ENCODE measurements at places on chromosomes 7 and 10.

GRCh38 chr10:85795460-85795859, 571.1 kb downstream of the GRID1 start:
- DNase-seq, result peak; percentile 5

- DNase-seq, result no peak
Measured at GRCh38 chr7:148041156-148041555, 549.4 kb upstream of the C7orf33 start.

- DNase-seq, result no peak
Measured at GRCh38 chr10:106467506-106467905, 697.0 kb downstream of the SORCS1 start.

DNA sequence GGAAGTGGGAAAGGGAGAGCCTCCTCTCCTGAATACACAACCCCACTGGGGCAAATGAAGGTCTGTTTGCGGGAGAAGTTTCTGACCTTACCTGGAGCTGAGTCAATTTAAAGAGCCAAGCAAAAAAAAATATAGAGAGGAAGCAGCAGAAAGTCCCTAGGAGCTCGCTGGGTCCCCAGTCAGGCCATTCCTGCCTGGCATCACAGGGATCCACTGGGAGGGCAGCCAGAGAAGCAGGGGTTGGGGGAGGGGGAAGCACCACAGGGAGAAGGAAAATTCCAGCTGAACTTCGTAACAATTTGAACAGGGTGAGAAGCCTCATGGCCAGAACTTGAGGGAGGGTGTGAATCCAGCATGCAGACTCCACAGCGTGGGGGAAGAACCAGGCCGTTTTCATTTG, 298.7 kb downstream of the LRRTM3 start:
- no peak for DNase-seq

GRCh38 chr7:12237007-12237406, 25.9 kb downstream of the TMEM106B start:
- no peak for DNase-seq

DNA sequence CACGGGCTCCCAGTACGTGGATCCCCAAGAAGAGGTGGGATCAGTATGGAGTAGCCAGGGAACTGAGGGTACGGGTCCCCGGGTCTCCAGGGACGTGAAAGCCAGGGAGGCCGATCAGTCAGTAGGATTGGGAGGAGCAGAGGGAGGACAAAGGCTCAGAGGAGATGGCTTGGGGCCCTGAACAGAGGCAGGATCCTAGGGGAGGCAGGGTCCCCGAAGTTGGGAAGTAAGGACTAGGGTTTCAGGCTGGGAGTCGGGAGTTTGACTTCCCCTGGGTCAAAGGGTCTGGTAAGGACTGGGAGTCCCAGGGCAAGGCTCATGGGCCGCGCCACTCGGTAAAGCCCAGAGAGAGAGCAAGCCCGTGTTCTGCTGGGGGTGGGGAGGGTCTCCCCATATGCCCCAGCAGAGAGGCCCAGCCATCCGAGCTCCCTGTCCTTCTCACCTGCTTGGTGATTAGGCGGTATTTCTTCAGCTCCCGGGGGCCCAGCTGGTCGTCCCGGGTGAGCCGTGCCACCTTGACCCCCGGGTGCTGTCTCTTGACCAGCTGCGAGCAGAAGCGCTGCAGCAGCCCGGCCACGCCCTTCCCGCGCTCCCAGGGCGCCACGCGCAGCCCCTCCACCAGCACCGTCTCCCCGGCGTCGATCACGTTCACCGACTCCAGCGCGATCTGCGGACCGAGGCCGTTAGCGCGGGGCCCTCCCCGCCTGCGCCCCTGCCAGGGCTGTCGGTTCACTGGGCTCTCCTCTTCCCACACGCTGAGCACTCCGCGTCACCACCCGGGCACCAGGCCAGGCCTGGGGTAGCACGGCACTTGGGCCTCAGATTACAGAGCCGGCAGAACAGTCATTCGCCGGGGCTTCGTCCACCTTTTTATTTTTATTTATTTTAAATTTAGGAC, 7.0 kb downstream of the NAT16 start:
- no peak for DNase-seq

- peak; percentile 83 for DNase-seq
Measured at GRCh38 chr10:61904733-61905725, 3.5 kb downstream of the ARID5B start.

DNA sequence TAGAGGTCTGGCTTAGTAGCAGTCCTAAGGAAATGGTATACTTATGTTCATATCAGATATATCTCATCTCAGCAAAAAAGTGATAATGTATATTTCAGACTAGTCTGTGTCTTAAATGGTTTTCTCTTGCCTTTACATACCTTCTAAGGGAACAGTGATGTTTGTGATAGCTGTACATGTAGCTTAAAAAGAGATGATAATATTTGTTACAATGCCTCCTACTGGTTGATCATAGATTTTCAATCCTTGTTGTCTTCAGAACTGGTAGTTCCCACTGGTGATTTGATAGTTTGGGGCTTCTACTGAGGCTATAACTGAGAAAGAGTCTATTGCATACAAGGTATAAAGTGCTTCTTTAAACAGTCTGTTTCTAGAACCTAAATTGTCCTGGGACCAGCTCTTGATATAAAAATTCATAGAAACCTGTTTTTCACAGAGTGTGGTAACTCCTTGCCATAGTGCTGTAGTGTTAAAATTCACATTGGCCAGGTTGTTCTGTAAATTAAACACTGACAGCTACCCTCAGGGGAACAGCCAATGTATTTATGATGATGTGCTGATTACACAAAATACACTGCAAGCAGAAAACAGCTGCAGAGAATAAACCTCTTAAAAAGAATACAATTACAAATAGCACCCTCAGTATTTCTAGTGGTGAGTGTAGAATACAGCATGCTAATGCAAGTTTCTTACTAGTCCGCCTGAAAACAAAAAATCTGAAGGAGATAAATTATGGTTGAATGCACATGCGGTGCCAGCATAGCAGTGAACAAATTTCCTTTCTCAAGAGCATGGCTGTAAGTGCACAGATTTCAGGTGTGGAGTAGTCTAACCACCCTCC, 90.3 kb downstream of the BTRC start:
- peak; percentile 19 for DNase-seq

- no peak for DNase-seq
Measured at GRCh38 chr10:127153181-127153580, 43.2 kb downstream of the INSYN2A start.

DNA sequence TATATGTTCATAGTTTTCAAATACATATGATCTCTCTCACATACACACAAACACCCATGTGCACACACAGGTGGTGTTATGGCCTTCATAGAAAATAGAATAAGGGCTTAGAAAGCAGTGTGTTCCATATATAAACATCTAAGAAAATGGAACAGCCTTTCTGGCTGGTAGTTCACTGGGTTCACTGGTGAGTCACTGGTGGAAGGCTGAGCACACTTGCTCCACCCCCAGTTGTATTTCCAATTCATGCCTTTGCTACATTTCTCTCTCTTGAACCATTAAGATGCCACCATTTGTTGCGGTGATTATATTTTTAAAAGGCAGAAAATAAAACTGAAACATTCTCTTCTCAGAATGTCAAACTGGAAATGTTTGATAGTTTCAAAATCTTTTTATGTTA, 252.1 kb downstream of the GLI3 start:
- DNase-seq, result no peak

GRCh38 chr7:32143301-32143700, 73.1 kb upstream of the PDE1C start:
- DNase-seq, result no peak

DNA sequence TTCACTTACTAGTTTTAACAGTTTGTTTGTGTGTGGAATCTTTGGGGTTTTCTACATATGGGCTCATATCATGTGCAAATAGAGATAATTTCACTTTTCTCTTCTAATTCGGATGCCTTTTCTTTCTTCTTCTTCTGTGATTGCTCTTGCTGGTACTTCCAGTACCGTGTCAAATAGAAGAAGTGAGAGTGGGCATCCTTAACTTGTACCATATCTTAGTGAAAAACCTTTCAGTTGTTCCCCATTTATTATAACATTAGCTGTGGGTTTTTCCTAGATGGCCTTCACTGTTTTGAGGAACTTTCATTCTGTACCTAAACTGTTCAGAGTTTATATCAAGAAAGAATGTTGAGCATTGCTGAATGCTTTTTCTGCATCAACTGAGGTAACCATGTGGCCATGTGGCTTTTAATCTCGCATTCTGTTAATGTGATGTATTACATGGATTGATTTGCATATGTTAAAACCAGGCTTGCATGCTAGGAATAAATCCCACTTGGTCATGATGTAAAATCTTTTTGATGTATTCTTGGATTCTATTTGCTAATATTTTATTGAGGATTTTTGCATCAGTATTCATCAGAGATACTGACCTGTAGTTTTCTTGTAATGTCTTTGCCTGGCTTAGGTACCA, 78.7 kb downstream of the FAM107B start:
- DNase-seq, result no peak

DNA sequence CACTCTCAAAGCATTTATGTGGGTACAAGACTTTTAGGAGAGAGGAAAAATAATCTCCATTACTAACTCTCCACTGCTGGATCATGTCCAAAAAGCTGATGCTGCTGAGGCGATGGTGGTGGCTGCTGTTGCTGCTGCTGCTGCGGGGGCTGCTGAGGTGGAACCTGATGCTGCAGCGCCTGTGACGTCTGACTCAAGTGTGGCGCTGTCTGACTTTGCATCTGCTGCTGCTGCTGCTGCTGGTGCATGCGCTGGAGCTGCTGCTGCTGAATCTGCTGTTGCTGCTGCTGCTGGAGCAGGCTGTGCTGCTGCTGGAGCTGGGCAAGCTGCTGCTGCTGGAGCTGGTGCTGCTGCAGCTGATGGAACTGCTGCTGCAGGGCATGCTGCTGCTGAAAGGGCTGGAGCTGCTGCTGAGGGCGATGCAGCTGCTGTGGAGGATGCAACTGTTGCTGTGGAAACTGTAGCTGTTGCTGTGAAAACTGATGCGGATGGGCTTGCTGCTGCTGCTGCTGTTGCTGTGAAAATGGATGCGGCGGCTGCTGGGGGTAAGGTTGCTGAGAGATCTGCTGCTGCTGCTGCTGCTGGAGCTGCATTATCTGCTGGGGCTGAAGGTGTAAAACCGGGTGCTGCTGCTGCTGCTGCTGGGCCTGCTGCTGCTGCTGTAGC, 34.5 kb downstream of the PAXIP1 start:
- DNase-seq, result no peak

- DNase-seq, result no peak
Measured at GRCh38 chr10:114542373-114542772, 115.7 kb downstream of the ABLIM1 start.

DNA sequence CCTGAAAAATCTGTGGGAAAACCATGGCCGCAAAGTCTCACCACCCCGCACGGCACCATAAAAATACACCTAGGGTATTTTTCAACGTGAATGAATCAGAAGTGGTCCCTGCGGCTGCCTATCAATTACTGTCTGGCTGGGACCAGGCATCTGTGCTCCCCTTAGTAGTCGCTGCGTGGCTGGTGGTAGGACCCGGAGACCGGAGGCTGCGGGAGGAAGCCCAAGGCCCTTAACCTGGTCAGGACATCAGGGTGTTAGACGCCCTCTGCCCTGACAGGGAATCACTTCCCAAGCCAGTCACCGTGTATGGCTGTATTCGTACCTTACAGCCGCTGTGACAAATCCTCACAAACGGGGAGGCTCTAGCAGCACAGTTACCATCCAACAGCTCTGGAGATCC, 141.5 kb upstream of the PPP2R2D start:
- no peak for DNase-seq

GRCh38 chr10:29332061-29332760, 43.3 kb downstream of the LYZL1 start:
- no peak for DNase-seq

GRCh38 chr7:84638339-84638697, 443.7 kb upstream of the SEMA3A start:
- DNase-seq, result no peak

GRCh38 chr10:4595719-4596319, 230.2 kb upstream of the AKR1E2 start:
- no peak for DNase-seq

DNA sequence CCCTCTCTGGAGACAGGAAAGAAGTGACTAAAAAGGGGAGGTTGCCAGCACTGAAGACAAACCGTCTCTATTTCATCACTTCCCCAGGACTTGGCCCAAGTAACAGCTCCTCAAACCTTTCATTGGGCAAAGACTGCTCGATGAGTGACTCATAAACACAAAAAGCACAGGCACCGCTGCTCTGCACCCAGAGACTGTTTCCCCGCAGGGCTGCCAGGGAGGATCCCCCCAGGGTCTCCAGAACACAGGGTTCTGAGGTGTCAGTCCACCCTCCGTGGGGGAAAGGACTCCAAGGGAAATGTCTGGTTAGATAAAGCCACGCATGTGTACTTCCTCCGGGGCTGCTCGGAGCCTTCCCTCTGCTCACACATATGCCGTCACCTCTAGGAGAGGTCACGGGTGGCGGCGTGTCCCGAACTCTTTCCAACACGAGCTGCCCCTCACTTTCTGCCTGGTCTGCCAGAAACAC, 59.9 kb downstream of the INSIG1 start:
- peak; percentile 68 for DNase-seq

- DNase-seq, result no peak
Measured at GRCh38 chr10:125009661-125010161, 67.8 kb downstream of the ZRANB1 start.

- DNase-seq, result no peak
Measured at GRCh38 chr7:75624134-75624832, 114.5 kb downstream of the HIP1 start.

DNA sequence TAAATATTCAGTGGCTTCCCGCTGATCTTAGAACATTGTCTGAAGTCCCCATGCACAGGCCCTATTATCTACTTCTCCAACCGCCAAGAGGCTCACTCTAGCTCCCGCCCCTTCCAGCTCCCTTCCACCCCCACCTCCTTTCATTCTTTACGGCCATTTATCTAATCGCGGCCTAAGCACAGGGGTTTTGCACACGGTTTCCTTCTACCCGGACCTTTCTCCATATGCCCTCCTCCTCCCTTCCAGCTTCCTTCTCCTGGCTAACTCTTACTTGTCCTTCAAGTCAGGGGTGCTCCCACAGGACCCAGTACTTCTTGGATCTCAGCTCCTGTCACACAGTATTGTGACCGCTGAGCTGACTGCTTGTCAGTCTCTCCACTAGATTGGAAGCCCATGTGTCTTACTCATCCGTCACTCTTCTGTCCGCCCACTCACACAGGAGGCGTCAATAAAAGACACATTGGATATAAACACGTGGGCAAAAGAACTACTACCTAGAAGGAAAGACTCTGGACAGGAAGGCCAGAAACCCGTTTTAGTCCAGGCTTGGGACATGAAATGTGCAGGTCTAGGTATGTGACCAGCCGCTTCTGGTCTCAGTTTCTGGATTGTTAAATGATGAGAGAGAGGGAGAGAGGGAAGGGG, 20.2 kb upstream of the HPS1 start:
- no peak for DNase-seq
